Vagina (tissue), 2 donors: ENCODE measurements at places on chromosomes 5 and 9.
A peak's percentile ranks its signal among the peaks of the same experiment; 100 is the strongest.

GRCh38 chr5:134133995-134134541, 19.6 kb downstream of the TCF7 start:
- H3K27me3 ChIP-seq = no peaks in the 10 kb centered on the region
- no peaks in the 10 kb centered on the region for H3K36me3 ChIP-seq
- no peak for DNase-seq
- H3K27ac ChIP-seq = no peak overlapping the region
- H3K4me1 ChIP-seq = peaks cover 13% of the 10 kb centered on the region

GRCh38 chr9:130526854-130527650, 52.3 kb upstream of the FUBP3 start:
- no peaks in the 10 kb centered on the region for H3K27me3 ChIP-seq
- peak; percentile 88 for DNase-seq
- no peaks in the 10 kb centered on the region for H3K36me3 ChIP-seq
- no peaks in the 10 kb centered on the region for H3K4me1 ChIP-seq
- no peak overlapping the region for H3K4me3 ChIP-seq
- no peak overlapping the region for H3K27ac ChIP-seq

DNA sequence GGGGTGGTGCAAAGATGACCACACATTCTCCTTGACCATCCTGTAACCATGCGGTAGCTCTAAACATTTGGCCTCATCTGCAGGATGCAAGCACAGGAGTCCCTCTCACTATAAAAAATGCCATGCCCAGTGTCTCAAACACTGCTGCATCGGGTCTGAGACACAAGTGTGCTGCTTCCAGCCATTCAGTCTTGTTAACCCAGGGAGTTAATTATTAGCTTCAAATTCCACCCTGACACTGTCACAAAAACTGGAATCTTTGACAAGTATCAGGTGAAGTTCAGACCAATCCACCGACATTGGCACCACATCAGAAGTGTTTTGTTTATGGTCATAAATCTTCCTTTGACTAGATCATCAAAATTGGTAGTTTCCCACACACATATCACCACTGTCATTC, 119.1 kb upstream of the RASEF start:
- H3K4me1 ChIP-seq = no peaks in the 10 kb centered on the region
- H3K27ac ChIP-seq = no peak overlapping the region
- no peaks in the 10 kb centered on the region for H3K27me3 ChIP-seq
- no peaks in the 10 kb centered on the region for H3K36me3 ChIP-seq
- DNase-seq = no peak
- no peak overlapping the region for H3K4me3 ChIP-seq

DNA sequence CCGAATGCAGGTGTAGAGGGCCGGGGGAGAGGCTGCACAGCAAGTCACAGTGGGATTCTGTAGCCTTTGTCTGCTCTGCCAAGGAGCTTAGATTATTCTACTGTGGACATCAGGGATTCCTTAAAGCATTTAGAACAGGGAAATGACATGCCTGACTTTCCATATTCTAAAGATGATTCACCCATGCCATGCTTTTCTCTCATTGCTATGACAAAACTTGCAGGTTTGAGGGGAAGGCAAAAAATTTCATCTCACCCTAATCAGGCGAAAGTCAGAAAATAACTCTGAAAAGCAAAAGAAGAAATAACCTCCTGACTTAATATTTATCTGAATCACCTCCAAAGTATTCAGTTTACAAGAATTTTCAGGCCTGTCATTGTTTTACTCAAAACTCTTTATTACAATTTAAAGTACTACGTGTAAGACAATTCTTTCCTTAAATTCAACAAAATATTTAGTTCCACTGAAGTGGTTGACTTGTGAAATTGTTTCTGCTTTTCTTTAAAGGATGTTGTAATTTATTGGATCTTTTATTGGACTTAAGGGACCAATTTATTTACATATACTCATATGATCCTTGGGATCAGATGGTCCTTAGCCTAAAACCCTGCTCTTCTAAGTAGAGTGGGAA, 30.0 kb upstream of the GAS1 start:
- no peak for DNase-seq
- H3K27me3 ChIP-seq = no peaks in the 10 kb centered on the region
- H3K27ac ChIP-seq = no peak overlapping the region
- no peaks in the 10 kb centered on the region for H3K36me3 ChIP-seq
- H3K4me3 ChIP-seq = no peak overlapping the region

GRCh38 chr5:6525910-6526309, 77.3 kb downstream of the UBE2QL1 start:
- H3K4me1 ChIP-seq = no peaks in the 10 kb centered on the region
- no peak overlapping the region for H3K4me3 ChIP-seq
- no peaks in the 10 kb centered on the region for H3K36me3 ChIP-seq
- DNase-seq = peak; percentile 74
- H3K27ac ChIP-seq = no peak overlapping the region

GRCh38 chr5:135026645-135027265, 7.3 kb downstream of the PITX1 start:
- no peak for DNase-seq
- H3K27me3 ChIP-seq = peaks cover 11% of the 10 kb centered on the region
- H3K4me1 ChIP-seq = peaks cover 23% of the 10 kb centered on the region
- H3K36me3 ChIP-seq = no peaks in the 10 kb centered on the region

DNA sequence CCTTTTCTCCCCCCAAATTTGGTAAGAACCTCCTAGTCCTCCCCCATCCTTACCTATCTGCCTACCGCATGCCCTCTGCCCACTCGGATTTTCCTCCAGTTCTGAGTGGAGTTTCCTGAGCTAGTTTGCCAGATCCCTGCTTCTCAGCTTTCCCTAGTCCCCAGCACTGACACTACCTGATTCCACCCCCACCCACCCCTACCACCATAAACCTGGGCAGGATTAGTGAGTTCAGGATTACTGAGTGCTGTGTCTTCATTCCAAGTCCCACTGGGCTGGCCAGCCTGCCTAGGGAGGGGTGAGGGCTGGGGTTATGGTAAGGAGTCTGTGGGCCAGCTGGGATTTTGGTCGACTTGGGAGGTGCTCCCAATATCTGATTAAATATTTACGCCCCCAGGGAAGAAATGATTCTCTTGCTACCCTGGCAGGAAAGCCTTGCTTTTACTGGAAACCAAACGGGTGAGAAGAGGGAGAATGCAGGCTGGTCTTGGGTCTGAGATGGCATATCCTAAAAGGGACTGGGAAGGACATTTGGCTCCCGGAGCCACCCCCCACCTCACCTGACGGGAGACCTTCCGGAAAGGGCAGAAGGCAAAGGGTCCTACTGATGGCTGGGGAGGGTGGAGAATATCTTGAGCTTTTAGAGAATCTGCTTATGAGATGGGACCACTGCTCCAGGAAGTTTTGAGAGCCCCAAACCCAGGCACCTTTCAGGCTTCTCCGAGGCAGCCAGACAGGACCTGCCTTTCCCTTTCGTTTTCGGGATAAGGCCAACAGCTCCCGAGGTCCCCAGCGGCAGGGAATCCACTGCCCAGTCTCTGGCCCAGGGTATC, 3.7 kb downstream of the PITX1 start:
- no peaks in the 10 kb centered on the region for H3K36me3 ChIP-seq
- peak overlapping the region; percentile 95 for H3K27ac ChIP-seq
- DNase-seq = no peak
- H3K4me3 ChIP-seq = peak overlapping the region; percentile 32

DNA sequence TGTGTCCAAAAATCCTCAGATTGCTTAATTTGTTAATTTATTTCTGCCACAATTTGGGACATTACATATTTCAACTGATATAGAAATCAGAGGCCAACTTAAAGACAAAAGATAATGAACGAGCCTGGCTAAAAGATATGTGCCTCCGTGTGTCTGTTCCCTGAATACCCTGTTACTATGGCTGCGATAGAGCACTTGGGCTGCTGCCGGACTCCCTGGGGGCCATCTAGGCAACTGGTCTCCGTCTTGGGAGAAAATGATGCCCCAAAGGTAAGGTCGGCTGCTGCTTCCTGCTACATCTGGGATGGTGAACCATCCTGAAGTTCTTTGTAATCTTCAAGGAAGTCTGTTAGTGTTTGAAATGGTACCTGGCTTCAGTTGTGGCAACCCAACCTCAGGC, 72.0 kb downstream of the RCL1 start:
- H3K4me1 ChIP-seq = no peaks in the 10 kb centered on the region

GRCh38 chr9:78032730-78033457, 1.3 kb upstream of the GNAQ start:
- no peaks in the 10 kb centered on the region for H3K36me3 ChIP-seq
- DNase-seq = no peak
- peak overlapping the region; percentile 98 for H3K4me3 ChIP-seq
- peak overlapping the region; percentile 97 for H3K27ac ChIP-seq
- H3K4me1 ChIP-seq = peaks cover 34% of the 10 kb centered on the region

GRCh38 chr5:124790301-124790894, 44.0 kb upstream of the ZNF608 start:
- H3K27me3 ChIP-seq = no peaks in the 10 kb centered on the region
- no peaks in the 10 kb centered on the region for H3K36me3 ChIP-seq
- DNase-seq = no peak

DNA sequence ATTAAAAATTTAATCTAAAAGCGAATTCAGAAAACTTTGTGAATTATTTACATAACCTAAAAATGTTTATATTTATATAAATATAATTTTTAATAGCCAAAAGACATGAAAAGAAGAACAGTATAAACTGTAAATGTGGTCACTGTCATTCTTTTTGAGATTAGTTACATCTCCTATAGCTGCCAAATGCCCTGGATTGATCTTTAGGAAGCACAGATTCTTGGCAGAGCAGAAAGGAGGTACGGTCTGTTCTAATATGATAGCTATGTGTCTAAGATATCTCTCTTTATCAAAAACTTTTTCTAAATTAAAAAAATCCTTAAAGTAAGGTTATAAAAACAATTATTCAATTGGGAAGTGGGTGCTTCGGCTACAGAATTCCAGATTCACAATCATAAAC, 151.0 kb downstream of the LPAR1 start:
- peak overlapping the region; percentile 12 for H3K27ac ChIP-seq
- no peak for DNase-seq
- H3K4me3 ChIP-seq = no peak overlapping the region
- no peaks in the 10 kb centered on the region for H3K27me3 ChIP-seq

GRCh38 chr5:19565466-19565865, 422.5 kb downstream of the CDH18 start:
- H3K36me3 ChIP-seq = no peaks in the 10 kb centered on the region
- H3K4me3 ChIP-seq = no peak overlapping the region
- H3K4me1 ChIP-seq = no peaks in the 10 kb centered on the region
- DNase-seq = no peak
- H3K27ac ChIP-seq = no peak overlapping the region

- no peaks in the 10 kb centered on the region for H3K27me3 ChIP-seq
- H3K4me1 ChIP-seq = no peaks in the 10 kb centered on the region
- no peak overlapping the region for H3K27ac ChIP-seq
- no peak overlapping the region for H3K4me3 ChIP-seq
- H3K36me3 ChIP-seq = no peaks in the 10 kb centered on the region
Observed at GRCh38 chr5:93360436-93361088, 220.5 kb downstream of the NR2F1-AS1 start.

GRCh38 chr5:119991625-119992024, 362.3 kb downstream of the FAM170A start:
- H3K4me1 ChIP-seq = no peaks in the 10 kb centered on the region
- H3K27ac ChIP-seq = no peak overlapping the region
- no peak for DNase-seq
- H3K4me3 ChIP-seq = no peak overlapping the region
- no peaks in the 10 kb centered on the region for H3K36me3 ChIP-seq

GRCh38 chr5:143134269-143134668, 269.2 kb downstream of the NR3C1 start:
- no peak overlapping the region for H3K4me3 ChIP-seq
- H3K27ac ChIP-seq = no peak overlapping the region
- no peak for DNase-seq
- H3K36me3 ChIP-seq = no peaks in the 10 kb centered on the region
- H3K4me1 ChIP-seq = peaks cover 13% of the 10 kb centered on the region

GRCh38 chr5:36209664-36210063, 32.1 kb downstream of the NADK2 start:
- DNase-seq = no peak
- no peaks in the 10 kb centered on the region for H3K27me3 ChIP-seq
- H3K36me3 ChIP-seq = no peaks in the 10 kb centered on the region
- H3K4me3 ChIP-seq = no peak overlapping the region

GRCh38 chr5:107826311-107827000, 155.7 kb upstream of the EFNA5 start:
- no peak overlapping the region for H3K4me3 ChIP-seq
- H3K36me3 ChIP-seq = no peaks in the 10 kb centered on the region
- no peaks in the 10 kb centered on the region for H3K27me3 ChIP-seq
- no peak for DNase-seq

DNA sequence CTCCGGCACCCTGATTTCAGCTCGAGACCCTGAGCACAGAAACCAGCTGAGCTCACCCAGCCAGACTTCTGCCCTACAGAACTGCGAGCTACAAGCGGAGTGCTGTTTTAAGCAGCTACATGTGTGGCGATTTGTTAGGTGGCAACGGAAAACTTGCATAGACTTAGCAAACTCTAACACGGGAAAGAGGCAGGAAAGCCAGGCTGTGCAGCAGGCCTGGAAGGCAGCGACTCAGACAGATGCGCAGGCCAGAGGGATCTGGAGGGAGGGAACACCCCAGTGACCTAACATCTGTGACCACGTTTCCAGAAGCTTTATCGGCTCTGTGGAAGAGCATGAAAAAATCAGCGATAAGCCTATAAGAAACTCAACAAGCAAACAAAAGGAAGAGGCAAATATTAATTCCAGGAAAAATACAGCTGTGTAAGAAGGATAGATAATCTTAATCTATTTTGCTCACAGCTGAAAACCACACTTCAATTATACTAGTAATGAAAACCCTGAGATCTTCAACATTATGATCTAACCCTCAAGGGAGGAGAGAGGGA, 11.0 kb downstream of the UBAC1 start:
- no peak for DNase-seq
- no peak overlapping the region for H3K27ac ChIP-seq
- H3K4me3 ChIP-seq = no peak overlapping the region
- H3K27me3 ChIP-seq = no peaks in the 10 kb centered on the region
- H3K4me1 ChIP-seq = peaks cover 10% of the 10 kb centered on the region

DNA sequence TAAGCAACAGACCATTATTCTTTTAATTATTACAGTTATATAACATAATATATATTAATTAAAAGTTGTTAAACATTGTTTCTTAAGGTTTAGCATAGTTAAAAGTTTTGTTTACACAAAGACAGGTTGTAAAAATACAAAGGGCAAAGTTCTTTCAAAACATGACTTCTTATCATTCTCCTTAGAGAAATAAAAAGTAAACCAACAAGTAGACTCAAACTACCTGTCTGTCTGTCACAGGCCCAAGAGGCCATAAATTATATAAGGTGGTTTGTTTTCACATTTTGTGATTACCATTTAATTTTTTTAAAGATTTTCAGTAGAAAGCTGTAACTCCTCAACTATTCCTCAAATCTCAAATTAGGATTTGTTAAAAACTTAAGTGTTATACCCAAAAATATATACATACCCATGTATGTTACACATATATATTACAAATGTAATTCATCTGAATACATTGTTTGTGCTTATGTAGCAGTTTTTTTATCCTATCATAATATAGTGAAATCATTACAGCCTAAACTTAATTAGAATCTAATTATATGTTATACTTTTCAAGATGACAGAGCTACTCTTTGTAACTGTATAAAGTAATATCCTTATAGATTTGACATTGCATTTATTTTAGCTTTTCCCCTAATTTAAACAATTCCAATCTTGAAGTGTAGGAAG, 93.8 kb upstream of the GRHPR start:
- DNase-seq = no peak
- no peak overlapping the region for H3K27ac ChIP-seq
- H3K4me1 ChIP-seq = no peaks in the 10 kb centered on the region
- no peaks in the 10 kb centered on the region for H3K36me3 ChIP-seq
- H3K27me3 ChIP-seq = no peaks in the 10 kb centered on the region
- H3K4me3 ChIP-seq = no peak overlapping the region
